ENCODE measurements at places on chromosomes 3 and 15.

GRCh38 chr3:10933805-10934481, 58.6 kb upstream of the SLC6A1 start:
- DNase-seq, result no peak

DNA sequence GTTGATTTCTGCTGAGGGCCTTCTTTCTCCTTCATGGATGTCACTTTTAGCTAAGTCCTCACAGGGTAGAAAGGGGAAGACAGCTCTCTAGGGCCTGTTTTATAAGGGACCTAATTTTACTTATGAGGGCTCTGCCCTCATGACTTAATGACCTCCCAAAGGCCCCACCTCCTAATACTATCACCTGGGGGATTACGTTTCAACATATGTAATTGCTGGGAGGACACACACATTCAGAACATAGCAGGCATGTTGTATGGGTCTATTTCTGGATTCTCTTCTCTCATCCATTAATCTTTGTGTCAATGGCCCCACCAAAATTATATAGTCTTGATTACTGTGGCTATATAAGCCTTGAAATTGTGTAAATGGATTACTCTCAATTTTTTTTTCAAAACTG, 255.0 kb downstream of the CLSTN2 start:
- DNase-seq, result no peak

DNA sequence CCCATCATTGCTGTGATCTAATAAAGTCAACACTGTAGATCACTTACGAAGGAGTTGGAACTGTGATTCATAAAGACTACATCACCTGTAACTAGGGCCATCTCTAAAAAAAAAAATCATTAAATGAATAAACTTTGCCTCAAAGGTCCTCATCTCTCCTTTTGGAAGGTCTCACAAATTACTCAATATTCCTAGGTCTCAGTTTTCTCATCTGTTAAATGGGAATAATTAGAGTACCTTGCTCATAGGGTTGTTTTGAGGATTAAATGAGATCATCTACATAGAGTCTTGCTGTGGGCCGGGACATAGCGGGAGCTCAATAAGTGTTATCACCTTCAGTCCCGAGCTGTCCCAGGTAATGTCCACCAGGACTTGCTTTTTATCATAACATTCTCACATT, 335.1 kb upstream of the PROK2 start:
- DNase-seq, result no peak

- peak; percentile 60 for DNase-seq
These were observed at the start of gene SHISA5 for GRCh38 chr3:48504051-48504946. Gene SHISA5 (minus strand): TSS chr3:48504174. CDS start chr3:48504094, 80 bp downstream.

- no peak for DNase-seq
These were observed 161.1 kb upstream of the UBE2E1 start for GRCh38 chr3:23644676-23645075.

DNA sequence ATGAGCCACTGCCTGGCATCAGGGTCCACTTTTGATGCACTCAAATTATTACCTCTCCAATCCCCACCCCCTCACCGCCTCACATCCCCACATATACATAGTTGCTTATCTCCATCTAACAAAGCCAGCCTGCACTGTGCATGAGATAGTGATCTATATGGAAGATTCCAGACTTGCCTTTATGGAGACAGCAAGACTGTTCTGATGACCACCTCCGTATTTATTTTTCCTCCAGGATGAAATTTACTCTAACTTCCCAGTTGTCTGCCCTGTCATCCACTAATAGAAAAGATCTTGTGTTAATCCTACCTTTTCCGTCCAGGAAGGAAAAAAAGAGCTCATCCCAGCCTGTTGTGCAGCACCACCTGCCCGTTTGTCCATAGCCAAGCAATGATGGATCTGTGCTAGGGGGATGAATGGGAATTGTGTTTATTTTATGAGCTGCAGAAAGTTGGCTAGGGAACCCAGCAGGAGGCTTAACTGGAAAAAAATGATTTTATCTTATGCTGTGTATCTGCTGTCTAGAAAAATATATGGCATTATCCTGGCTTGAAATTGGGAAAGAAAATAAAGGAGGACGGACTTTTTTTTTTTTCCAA, 114.5 kb downstream of the CD47 start:
- DNase-seq, result no peak

DNA sequence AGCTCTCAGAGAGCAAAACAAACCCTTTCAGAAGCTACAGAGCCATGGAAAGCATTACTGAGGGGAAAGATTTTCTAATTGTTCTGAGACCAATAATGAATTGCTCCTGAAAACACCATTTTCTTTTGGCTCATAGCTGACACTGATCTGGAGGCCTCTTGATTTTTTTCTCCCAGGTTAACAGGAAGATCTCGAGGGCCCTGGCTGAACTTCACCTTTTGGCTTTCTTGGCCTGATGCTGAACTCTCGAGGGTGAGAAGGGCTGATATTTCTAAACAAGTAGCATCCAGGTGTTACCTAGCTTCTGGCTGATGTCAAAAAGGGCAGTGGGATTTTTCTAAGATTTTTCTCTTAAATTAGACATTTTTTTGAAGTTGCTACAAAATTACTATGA, 19.9 kb upstream of the NFKBIZ start:
- no peak for DNase-seq
